Caki2 (cell line): ENCODE measurements at places on chromosomes 3 and 15.

GRCh38 chr15:29034593-29035335, 149.0 kb downstream of the APBA2 start:
- DNase-seq = no peak

GRCh38 chr3:43894176-43895049, 203.7 kb downstream of the ABHD5 start:
- DNase-seq = no peak

- no peak for DNase-seq
These were observed 150.0 kb upstream of the ROBO2 start for GRCh38 chr3:76889911-76890310.

GRCh38 chr3:64266065-64266931, 41.0 kb upstream of the PRICKLE2 start:
- DNase-seq = peak; percentile 45

- no peak for DNase-seq
These were observed 263.3 kb downstream of the NEK10 start for GRCh38 chr3:27105904-27106303.

DNA sequence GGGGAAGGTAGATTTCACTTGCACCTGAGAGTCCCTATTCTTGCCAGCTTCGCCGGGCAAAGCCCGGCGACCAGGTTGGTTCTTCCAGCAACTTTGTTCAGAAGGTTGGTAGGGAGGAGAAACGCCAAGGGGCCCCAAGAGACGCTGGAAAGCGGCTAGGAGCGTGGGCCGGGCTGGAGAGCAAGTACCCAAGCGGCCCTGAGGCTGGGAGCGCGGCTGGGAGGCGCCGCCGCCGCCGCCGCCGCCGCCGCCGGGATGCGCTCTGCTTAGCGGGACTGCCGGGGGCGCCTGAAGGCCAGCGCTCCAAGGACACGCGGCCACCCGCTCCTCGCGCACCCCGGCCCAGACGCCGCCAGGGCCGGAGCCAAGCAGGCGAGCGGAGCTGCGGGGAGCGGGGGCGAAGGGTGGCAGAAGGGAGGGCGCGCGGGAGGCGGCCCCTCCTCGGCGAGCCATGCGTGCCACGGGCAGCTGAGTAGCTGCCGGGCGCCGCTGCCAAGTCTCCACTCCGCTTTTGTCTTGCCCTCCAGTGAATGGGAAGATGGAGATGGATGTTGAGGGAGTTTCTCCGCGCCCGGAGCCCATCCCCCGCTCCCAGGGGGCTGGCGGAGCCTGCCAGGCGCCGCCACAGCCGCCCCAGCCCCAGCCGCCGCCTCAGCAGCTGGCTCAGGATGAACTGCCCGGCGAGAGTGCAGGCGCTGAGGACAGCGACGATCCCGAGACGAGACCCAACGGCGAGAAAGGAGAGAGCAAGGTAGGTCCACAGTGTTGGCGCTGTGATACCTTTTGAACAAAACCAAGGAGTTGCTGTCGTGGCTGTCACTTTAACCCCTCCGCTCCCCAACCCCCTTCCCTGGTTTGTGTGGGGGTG, 227.4 kb upstream of the AZI2 start:
- DNase-seq = no peak

- DNase-seq = no peak
These were observed 130.7 kb downstream of the EBLN2 start for GRCh38 chr3:73192036-73192738.

GRCh38 chr3:135853981-135854380, 111.5 kb upstream of the PPP2R3A start:
- DNase-seq = no peak

GRCh38 chr3:184927796-184928315, 115.9 kb downstream of the VPS8 start:
- DNase-seq = no peak

- DNase-seq = no peak
These were observed 46.6 kb upstream of the ARPP21 start for GRCh38 chr3:35592589-35593295.

GRCh38 chr3:190371152-190371551, 16.8 kb upstream of the CLDN16 start:
- no peak for DNase-seq

DNA sequence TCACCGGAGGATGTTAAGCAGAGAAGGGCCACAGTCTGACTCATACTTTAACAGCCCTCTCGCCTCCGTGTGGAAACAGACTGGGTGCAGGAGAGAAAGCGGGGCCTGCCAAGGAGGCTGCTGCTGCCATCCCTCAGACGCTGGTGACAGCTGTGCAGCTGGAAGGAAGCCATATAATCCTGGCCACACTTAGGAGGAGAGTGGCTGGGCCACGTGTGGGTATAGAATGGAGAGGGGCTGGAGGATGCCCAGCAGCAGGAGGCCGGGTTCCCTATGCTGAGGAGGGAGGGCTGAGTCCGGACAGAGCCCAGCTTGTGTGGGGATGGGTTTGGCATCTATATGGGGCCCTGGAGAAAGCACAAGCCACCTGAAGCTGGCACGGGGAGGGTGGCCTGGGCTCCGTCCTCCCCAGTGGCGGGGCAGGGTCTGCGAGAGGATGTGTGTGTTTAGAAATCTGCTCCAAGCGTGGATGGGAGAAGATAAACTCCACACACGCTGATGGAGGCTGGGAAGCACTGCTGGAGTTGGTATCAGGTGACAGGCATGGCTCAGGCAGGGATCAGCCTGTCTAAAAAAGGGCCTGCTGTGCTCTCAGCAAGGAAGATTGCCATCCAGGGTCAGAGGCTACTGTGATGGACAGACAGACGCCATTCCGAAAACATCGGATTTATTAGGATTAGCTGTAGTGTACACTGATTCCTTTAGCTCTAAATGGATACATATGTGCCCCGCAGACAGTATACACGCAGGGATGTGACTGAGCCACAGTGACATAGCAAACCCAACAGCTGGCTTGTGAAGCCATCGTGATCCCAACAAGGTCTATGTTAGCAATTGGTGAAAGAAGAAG, 15.9 kb downstream of the ABTB1 start:
- DNase-seq = no peak
